Activated naive CD8-positive, alpha-beta T cell treated with anti-CD3 and anti-CD28 coated beads, Interleukin-2, amount 50 U/mL, for 24 hours (primary cell): ENCODE measurements at places on chromosomes 3 and 15.

DNA sequence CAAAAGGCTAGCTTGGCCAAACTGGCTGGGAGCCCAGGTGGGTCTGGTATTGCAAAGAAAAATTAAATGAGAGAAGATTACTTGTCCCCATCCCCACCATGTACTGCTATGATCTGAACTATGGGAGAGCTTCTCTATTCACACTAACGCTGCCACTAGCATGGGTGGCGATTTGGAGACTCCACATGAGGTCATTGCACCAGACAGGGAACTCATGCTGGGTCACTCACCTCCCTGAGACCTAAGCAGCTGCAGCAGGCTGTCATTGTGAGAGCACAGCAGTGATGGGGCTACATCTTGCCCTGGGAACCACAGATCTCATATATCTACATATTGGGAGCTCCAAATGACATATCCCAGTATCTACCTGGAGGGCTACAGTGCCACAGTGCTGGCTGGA is 36.3 kb upstream of the NECTIN3 start:
- no peaks in the 10 kb centered on the region for H3K4me1 ChIP-seq
- peaks cover 2% of the 10 kb centered on the region for H3K36me3 ChIP-seq
- no peak overlapping the region for H3K4me3 ChIP-seq
- no peak overlapping the region for H3K27ac ChIP-seq

- H3K36me3 ChIP-seq = no peaks in the 10 kb centered on the region
- H3K4me3 ChIP-seq = no peak overlapping the region
- no peak for DNase-seq
- no peak overlapping the region for H3K27ac ChIP-seq
- peaks cover 10% of the 10 kb centered on the region for H3K27me3 ChIP-seq
These were observed 30.5 kb downstream of the NEO1 start for GRCh38 chr15:73082812-73083211.

GRCh38 chr3:71684046-71684756 is 41.0 kb downstream of the EIF4E3 start:
- no peak overlapping the region for H3K4me3 ChIP-seq
- no peak for DNase-seq
- peaks cover 19% of the 10 kb centered on the region for H3K4me1 ChIP-seq
- H3K27me3 ChIP-seq = no peaks in the 10 kb centered on the region
- no peak overlapping the region for H3K27ac ChIP-seq
- H3K36me3 ChIP-seq = peaks cover 12% of the 10 kb centered on the region

DNA sequence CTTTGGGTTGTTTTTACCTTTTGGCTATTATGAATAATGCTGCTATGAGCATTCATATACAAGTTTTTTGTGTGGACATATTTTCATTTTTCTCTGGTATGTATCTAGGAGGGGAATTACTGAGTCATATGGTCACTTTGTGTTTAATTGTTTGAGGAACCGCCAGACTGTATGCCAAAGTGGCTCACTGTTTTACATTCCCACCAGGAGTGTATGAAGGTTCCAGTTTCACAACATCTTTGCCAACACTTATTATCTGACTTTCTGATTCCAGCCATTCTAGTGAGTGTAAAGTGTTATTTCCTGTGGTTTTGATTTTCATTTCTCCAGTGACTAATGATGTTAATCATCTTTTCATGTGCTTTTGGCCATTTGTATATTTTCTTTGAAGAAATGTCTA is 51.8 kb downstream of the CMTM7 start:
- H3K27me3 ChIP-seq = no peaks in the 10 kb centered on the region
- peak overlapping the region; percentile 27 for H3K4me3 ChIP-seq
- peaks cover 50% of the 10 kb centered on the region for H3K36me3 ChIP-seq
- DNase-seq = no peak
- H3K4me1 ChIP-seq = peaks cover 89% of the 10 kb centered on the region

- H3K4me3 ChIP-seq = no peak overlapping the region
- H3K4me1 ChIP-seq = no peaks in the 10 kb centered on the region
- DNase-seq = no peak
- H3K27me3 ChIP-seq = peaks cover 2% of the 10 kb centered on the region
- H3K36me3 ChIP-seq = no peaks in the 10 kb centered on the region
These were observed 23.5 kb downstream of the MITF start for GRCh38 chr3:69762768-69763229.

DNA sequence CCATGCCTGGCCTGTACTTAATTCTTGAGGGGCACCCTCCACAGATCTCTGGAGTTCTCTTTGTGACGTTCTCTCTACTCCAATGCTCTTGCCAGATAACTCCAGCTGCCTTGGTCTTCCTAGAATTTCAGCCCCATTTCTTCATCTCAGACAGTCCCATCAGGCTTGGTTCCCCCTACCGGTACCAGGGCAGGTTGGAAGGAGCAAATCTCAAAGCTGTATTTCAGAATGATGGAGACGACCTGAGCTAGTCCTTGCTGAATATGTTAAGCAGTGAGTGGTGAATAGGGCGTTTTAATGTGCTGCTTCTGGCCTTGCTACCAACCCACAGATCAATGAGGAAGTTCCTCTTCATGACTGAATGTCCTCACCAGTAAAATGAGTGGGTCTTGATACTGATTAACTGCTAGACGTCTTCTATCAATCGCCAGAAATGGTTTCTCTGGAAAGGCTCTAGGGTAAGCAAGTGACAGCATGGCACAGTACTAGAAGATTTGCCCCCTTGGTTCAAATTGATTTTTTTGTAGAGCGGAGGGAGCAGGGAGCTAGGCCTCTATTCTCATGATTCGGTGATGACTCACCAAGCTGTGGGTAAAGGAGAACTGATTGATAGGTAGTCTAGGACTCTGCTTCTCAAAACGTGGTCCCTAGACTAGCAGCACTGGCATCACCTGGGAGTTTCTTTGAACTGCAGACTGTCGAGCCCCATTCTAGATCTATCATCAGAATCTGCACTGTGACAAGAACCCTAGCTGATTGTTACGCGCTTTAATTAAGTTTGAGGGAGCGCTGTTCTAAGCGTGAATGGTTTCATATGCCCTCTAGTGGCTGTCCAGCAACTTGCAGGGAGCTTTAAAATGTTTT is 67.8 kb downstream of the UBP1 start:
- no peak overlapping the region for H3K4me3 ChIP-seq
- peak; percentile 33 for DNase-seq
- H3K27me3 ChIP-seq = peaks cover 3% of the 10 kb centered on the region

DNA sequence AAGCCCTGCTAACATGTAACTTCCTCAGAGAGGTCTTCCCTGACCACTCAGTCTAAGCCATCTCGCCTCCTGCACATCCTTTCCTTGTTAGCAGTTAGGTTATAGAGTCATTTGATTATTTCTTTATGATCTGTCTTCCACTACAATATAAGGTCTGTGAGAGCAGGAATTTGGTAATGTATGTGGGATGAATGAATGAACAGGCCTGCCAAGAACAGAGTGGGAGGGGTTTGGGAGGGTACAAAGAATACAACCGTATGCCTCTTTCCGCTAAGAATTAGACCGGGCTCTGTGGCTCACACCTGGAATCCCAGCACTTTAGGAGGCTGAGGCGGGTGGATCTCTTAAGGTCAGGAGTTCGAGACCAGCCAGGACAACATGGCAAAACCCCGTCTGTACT is 32.4 kb upstream of the MYO1E start:
- H3K4me1 ChIP-seq = peaks cover 25% of the 10 kb centered on the region
- H3K36me3 ChIP-seq = no peaks in the 10 kb centered on the region
- no peak overlapping the region for H3K4me3 ChIP-seq
- no peak overlapping the region for H3K27ac ChIP-seq

GRCh38 chr3:5009506-5010109 is 30.4 kb downstream of the BHLHE40 start:
- H3K27me3 ChIP-seq = peaks cover 6% of the 10 kb centered on the region
- H3K27ac ChIP-seq = no peak overlapping the region
- H3K4me1 ChIP-seq = peaks cover 83% of the 10 kb centered on the region
- no peaks in the 10 kb centered on the region for H3K36me3 ChIP-seq
- DNase-seq = no peak
- H3K4me3 ChIP-seq = no peak overlapping the region

- H3K27ac ChIP-seq = no peak overlapping the region
- peaks cover 31% of the 10 kb centered on the region for H3K4me1 ChIP-seq
- H3K27me3 ChIP-seq = no peaks in the 10 kb centered on the region
These were observed 30.7 kb upstream of the DUSP7 start for GRCh38 chr3:52086976-52087663.

GRCh38 chr15:80483725-80484161 is 79.6 kb downstream of the ARNT2 start:
- H3K4me3 ChIP-seq = no peak overlapping the region
- no peaks in the 10 kb centered on the region for H3K36me3 ChIP-seq
- peaks cover 2% of the 10 kb centered on the region for H3K27me3 ChIP-seq
- no peak overlapping the region for H3K27ac ChIP-seq

GRCh38 chr3:100075851-100076730 is 38.2 kb downstream of the FILIP1L start:
- no peaks in the 10 kb centered on the region for H3K27me3 ChIP-seq
- H3K4me3 ChIP-seq = no peak overlapping the region
- H3K27ac ChIP-seq = no peak overlapping the region
- peaks cover 1% of the 10 kb centered on the region for H3K36me3 ChIP-seq

GRCh38 chr15:43346305-43346704 is 15.9 kb upstream of the LCMT2 start:
- no peaks in the 10 kb centered on the region for H3K27me3 ChIP-seq
- H3K36me3 ChIP-seq = peaks cover 24% of the 10 kb centered on the region
- no peak overlapping the region for H3K27ac ChIP-seq
- H3K4me1 ChIP-seq = no peaks in the 10 kb centered on the region
- DNase-seq = no peak

DNA sequence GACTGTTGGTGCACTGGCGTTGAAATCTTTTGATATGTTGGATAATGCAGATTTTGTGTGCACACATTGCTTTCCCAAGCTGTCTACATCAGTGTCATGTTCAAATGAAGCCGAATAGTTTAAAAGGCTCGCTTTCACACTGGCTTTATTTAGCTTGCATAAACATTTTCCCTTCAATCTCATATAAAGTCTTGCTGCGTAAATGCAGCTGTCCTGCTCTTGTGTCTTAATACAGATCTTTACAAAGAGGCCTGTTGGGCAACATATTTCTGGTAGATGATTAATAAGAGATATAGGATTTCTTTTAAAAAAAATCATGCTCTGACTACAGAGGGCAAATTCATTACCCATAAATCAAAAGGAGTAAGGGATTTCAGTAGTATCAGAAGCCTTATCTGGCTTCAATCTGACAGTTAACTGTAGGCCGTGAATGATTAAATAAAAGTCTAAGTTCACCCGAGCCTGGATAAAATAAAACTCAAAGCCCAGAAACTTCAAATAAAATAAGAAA is 937.2 kb downstream of the FHIT start:
- no peak overlapping the region for H3K27ac ChIP-seq
- H3K36me3 ChIP-seq = no peaks in the 10 kb centered on the region
- no peaks in the 10 kb centered on the region for H3K27me3 ChIP-seq
- no peak for DNase-seq
- no peak overlapping the region for H3K4me3 ChIP-seq
- H3K4me1 ChIP-seq = peaks cover 7% of the 10 kb centered on the region

DNA sequence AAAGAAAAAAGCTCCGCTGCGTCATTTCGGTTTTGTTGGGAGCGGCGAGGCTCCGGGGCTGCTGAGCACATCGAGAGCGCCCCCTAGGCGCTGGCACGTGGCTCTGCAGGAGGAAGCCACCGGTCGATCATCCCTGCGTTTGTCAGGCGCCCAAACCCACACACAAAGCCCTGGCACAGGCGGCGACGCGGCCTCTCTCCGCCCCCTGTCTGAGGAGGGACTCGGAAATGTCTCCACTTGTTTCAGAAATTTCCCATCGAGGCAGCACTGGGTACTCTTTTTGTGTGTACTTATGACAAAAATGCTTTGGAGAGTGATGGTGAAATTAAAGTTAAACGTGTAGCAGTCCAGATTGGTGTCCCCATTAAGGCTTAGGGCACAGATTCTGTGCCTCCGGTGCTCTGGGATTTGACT is 407.3 kb upstream of the ONECUT1 start:
- H3K27me3 ChIP-seq = peaks cover 12% of the 10 kb centered on the region
- H3K4me1 ChIP-seq = peaks cover 2% of the 10 kb centered on the region
- H3K27ac ChIP-seq = no peak overlapping the region
- H3K4me3 ChIP-seq = no peak overlapping the region

DNA sequence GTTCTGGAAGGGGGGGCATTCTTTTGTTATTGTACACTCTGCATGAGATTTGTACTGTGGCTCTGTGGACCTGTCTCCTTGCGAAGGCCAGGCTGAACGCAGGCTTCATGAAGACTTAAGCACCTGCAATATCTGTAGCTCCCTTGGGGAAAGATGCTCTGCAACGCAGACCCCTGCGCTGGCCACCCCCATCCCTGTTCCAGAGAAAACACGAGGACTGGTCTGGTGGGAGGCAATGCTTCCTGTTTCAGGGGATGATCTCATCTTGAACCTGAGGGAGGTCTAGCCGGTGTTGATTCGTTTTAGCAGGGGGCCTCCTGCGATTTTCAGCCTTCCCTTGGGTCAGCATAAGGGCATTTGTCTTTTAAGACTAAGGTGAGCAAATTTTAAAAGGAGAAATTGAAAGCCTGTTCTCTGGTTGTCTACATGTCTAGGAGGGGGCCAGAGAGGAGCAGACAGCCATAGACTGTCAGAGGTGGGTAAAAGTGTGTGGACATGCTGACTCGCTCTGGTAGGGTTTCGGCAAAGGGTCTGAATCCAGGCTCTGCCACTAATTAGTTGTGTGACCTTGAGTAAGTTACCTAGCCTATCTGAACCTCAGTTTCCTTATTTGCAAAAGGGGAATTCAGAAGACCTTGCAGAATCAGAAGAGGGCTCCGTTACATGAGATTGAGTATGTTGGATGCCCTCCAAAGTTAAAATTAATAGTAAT is 80.9 kb upstream of the RASGRF1 start:
- no peak for DNase-seq
- no peaks in the 10 kb centered on the region for H3K4me1 ChIP-seq

DNA sequence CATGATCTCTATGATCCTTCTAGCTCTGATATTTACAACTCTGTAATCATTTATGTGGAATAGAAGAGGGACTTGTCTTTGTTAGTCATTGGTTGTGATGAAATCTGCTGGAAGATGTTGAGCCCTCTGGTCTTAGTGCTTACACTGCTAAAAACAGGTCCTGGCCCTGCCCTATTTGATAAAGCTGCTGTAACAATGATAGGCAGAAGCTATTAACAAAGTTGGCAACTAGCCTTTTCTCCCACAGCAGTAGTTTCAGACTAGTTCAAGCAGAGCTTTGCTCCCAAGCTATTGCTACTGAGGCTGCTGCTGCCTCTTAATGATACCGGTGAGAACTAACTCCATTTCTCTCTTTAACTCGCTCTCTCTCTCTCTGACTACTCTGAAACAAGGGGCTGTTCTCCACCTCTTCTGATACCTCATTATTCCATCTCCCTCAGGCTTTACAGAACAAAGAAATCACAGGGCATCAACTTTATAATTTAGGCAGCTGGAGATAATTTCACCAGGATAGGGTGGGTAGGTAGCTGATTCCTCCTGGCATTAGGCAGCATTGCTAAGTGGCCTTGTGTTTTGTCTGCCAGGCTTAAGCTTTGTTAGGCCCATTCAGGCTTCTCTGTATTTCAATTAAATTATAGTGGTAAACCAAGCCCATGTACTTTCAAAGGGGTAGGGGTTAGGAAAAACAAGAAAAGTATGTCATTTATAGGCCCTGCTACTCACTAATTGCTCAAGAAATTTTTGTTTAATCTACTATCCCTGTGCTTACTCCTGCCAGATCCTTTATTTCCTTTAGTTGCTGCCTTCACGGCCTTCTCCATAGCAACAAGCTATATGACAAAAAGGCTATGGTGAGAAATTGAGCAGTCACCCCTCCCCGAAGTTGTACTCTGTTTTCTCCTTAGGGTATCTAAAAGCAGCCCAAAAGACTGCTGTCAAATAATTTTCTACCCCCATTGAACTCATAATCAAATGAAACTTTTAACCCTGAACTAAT is 139.6 kb downstream of the RBPMS2 start:
- DNase-seq = no peak
- peaks cover 41% of the 10 kb centered on the region for H3K36me3 ChIP-seq
- H3K4me3 ChIP-seq = no peak overlapping the region
- peak overlapping the region; percentile 93 for H3K27ac ChIP-seq
- H3K27me3 ChIP-seq = no peaks in the 10 kb centered on the region
